ENCODE measurements at places on chromosomes 6 and 20.

DNA sequence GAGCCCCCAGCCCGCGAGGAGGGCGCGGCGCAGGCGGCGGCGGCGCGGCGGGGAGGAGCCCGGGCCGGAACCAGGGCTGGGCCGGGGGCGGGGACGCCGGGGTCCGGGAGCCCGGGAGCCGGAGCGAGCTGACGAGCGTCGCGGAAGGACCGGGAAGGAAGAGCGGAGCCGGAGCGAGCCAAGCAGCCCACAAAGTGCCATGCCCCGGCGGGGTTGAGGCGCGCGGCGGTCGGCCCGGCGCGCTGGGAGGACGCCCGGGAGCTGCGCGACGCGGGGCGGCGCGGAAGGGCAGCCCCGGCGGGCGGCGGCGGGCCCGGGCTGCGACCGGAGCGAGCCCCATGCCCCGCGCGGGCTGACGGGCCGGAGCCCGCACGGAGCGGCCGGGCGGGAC lies 289 bp downstream of the FOXP4 start:
- DNase-seq, result no peak

DNA sequence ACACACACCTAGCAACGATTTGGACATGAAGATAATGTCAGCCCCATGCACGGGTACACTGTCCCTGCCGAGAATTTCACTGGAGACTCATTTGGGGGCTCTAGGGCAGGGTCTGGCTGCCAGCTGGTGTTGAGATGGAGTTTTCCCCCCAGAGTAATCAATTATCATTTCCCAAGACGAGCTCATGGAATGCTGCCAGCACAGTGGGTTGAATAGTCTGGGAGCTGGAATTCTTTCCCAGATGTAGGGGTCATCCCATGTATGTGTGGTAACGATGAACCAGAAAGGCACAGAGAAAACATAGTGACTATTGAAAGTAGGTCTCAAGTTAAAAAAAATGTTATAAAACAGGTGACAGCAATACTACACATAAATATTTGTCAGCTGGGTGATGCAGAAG lies 579.9 kb downstream of the MAFB start:
- no peak for DNase-seq

GRCh38 chr6:168186438-168186837 lies 107.4 kb upstream of the FRMD1 start:
- DNase-seq, result no peak

- no peak for DNase-seq
These were observed 65.9 kb downstream of the BFSP1 start for GRCh38 chr20:17465236-17465635.

GRCh38 chr6:85911067-85911466 lies 268.4 kb upstream of the SYNCRIP start:
- no peak for DNase-seq

DNA sequence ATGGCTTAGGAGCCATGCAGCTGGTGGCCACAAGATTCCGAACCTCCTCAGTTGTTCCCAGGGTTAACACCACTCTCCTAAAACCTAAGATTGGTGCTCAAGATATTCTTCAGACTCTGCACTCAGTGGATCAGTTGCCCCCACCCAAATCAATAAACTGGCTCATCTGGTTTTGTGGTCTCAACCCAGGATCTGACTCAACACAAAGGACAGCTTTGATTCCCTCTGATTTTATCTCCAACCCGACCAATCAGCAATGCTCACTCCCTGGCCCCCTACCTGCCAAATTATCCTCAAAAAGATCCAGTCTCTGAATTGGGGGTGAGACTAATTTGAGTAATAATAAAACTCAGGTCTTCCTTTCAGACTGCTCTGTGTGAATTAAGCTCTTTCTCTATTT lies 137.5 kb downstream of the EYS start:
- no peak for DNase-seq

GRCh38 chr6:40558102-40558501 lies 29.1 kb downstream of the LRFN2 start:
- no peak for DNase-seq

GRCh38 chr6:139748353-139749146 lies 374.1 kb upstream of the CITED2 start:
- DNase-seq, result no peak

DNA sequence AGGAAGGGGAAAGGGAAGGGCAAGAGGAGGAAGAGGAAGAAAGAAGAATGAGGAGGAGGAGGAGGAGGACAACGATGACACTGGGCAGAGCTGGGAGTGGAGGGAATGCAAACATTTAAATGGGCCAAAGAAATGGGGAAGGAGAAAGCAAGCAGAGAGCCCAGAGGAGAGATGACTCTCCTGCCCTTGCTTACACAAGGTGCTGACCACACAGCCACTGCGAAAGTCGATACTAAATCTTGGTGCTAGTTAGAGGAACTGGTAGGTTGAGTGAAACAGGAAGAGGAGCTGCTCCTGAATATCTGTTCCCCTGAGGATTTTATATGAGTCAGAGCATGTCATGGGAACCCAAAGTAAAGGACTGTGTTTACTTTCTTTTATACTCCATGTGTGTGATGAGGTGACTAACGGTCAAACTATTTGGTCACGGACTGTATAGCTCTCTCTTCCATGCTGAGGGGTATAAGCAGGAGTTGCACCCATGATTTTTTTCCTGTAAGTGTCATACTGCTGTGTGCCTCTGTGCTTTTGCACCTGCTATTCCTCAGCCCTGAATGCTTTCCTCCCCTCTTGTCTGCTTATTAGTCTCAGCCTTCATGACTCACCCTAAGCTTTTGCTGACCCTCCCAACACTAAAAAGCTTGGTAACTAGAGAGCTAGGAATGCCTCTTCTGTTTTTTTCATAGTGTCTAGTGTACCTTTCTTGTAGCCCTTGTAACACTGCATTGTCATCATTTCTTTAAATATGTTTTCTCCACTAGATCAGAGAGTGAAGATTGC lies 9.5 kb upstream of the PAQR8 start:
- peak; percentile 73 for DNase-seq

DNA sequence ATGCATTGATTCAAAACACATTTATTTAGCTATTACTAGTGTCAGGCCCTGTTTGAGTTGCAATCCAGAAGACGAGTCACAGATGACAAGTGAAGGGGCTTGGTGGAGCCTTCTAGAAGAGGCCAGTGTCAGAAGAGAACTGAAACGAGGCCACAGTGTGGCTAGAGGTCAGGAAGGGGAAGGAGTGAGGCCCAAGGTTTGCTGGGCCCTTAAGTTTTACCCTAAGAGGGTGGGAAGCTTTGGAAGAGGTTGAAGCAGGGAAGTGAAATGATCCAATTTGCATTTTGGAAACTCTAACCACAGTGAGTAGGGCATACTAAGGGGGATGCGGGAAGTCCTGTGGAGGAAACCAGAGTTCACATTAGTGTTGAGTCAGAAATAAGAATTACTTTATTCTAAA lies 25.0 kb downstream of the TTK start:
- DNase-seq, result no peak

- DNase-seq, result no peak
These were observed 223.1 kb upstream of the AGPAT4 start for GRCh38 chr6:161496941-161497340.

DNA sequence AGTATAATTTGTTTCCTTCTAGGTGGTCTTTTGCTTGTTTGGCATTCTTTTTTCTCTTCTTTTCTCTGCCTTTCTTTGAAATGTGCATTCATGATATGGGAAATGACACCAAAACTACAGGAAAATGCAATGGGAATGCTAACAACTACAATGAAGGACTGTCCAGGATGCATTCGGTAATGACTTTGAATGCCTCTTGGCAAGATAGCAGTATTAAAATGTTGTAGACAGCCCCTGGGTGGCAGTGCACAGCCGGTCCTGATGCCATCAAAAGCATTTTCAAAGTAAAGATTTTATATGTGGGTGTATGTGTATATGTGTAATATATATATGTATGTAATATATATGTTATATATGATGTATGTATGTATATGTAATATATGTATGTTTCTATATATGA lies 218.8 kb upstream of the MMS22L start:
- peak; percentile 40 for DNase-seq

- peak; percentile 51 for DNase-seq
These were observed 960 bp downstream of the ATP9A start for GRCh38 chr20:51766994-51767866.

DNA sequence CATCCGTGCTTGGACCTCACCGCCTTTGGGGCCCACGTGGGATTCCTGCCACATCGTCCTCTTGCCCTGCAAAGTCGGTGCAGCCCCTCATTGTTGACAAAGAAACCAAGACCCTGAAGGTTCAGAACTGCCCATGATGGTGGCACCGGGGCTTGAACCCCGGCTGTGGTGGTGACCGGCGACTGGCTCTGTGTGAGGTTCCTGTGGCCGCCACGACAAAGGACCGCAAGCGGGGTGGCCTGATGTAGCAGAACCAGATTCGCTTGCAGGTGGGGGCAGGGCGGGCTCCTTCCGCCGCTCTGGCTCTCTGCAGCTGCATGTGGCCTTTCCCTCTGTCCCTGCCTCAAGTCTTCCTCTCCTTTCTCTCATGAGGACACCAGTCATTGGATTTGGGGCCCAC lies 28.7 kb downstream of the SLCO4A1 start:
- no peak for DNase-seq

- peak; percentile 57 for DNase-seq
These were observed 6.6 kb upstream of the BTNL2 start for GRCh38 chr6:32413427-32414047.

DNA sequence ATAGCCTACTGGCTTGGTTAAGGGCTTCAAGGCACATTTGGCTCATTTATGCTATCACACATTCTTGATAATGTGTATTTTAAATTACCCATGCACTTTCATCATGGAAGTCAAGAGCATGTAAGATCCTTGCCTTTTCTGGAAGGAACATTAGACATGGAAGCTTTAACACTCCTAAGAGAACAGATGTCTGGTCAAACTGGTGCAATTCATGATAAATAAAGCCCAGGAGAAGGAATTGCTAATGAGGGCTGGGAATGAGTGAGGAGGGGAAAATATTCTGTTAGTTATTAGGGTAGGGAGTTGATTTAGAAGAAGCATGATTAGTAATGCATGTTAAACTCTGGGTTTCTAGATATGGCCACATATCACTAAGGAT lies 688.6 kb upstream of the CITED2 start:
- DNase-seq, result no peak

GRCh38 chr6:149766156-149766769 lies 16.7 kb downstream of the PCMT1 start:
- no peak for DNase-seq

All from pons (tissue), 1 donor.